ENCODE measurements at places on chromosomes 2 and 18.

DNA sequence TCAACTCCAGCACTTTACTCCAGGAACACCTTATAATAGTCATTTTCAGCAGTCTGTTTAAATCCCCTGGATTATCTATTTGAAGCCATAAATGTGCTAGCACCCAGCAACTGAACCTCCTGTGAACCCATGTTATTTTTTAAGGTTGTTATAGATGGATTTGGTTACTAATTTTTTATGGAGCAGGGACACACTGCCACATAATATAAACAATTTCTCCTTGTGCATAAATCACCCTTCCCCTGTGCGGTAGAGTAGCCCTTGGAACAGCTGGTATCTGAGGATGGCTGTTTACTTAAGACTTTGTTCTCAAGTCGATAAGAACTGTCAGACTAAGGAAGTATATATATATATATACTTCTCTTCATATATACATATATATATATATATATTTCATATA is 367.4 kb downstream of the EPHA4 start:
- no peak for DNase-seq

GRCh38 chr2:120189189-120189588 is 34.0 kb downstream of the TMEM185B start:
- no peak for DNase-seq

DNA sequence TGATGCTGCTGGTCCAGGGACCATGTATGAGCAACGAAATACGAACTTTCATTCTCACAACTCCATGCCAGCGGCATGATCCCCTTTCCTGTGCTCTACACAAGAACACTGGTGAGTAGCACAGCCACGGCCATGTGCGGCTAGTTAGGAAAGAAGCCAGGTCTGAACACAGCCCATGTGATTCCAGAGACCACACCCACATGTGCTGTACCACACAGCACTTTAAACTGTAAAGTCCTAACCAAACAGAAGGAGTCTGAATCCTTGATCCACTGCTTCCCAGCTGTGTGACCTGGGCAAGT is 33.0 kb upstream of the ACAA2 start:
- DNase-seq: no peak

DNA sequence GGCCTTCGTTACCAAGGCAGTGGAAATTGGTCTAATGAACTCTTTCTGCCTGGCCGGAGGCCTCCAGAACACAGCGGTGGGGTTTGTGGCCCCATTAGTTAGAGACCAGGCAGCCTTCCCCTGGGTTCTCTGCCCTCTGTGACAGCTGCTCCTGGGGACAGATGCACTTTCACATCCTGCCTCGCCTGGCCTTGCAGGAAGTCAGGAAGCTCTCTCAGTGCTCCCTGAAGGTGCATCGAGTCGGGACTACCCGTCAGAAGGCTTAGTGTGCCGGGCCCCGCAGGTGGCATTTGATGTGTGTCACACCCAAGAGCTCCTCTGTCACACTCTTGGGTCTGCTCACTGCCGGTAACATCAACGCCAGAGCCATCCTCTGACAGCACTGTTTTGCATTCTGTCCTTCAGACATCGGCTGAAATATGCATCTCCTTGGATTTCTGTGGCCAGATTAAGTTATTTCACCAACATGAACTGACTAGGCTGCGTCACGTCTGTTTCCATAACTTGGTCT is 158.3 kb downstream of the LDLRAD4 start:
- no peak for DNase-seq

DNA sequence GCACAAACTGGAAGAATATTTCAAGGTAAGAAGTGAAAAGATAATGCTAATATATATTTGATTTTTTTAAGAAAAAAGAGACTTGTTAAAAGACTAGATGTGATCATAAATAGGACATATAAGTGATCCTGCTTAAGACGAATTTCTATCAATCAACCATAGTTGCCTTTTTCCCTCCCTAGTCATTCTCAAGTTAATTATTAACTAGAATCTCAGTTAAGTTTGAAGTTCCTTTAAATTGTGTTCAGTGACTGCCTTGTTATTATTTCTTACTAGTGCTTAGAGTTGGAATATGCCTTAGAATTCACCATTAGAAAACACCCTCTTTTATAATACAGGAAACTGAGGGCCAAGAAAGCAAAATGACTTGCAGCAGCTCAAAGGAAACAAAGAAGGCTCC is 141.5 kb upstream of the SP5 start:
- no peak for DNase-seq

GRCh38 chr2:74109551-74109950 is 38.2 kb downstream of the BOLA3 start:
- no peak for DNase-seq

DNA sequence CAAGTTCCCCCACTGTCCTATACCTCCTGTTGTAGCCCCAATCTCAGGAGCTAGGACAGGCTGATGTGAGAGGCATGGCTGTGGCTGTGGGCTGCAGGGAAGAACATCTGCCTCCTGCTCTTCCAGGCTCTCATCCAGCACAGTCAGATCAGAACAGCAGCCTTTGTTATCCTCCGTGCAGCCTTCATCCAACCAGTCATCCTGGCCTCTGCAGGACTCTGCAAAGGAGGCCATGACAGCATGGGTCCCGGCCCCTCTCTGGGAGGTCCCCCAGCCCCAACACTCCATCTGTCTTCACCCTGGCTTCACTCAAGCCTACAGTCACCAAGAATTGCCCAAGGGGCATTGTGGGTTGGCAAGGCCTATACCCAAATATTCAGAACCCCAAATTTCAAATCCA is 223.2 kb upstream of the COPS8 start:
- no peak for DNase-seq

DNA sequence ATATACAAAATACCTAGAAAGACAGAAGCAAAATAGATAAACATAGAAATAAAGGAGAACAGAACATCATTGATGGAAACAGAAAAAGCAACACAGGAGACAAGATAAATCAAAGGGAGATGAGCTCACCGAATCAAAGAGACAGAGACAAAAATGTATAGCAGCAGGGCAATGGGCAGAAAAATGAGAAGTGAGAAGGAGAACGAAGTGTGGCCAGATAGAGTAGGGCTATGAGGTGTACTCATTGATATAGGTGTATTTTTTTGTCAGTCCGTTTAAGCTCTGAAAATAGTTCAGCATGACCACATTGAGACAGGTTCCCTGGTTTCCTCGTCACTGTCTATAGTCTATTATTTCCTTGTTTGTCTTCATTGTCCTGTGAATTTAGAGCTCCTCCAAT is 55.1 kb downstream of the SP100 start:
- peak; percentile 57 for DNase-seq

- DNase-seq: no peak
Observed at GRCh38 chr18:32308493-32309120, 118.8 kb downstream of the MEP1B start.

DNA sequence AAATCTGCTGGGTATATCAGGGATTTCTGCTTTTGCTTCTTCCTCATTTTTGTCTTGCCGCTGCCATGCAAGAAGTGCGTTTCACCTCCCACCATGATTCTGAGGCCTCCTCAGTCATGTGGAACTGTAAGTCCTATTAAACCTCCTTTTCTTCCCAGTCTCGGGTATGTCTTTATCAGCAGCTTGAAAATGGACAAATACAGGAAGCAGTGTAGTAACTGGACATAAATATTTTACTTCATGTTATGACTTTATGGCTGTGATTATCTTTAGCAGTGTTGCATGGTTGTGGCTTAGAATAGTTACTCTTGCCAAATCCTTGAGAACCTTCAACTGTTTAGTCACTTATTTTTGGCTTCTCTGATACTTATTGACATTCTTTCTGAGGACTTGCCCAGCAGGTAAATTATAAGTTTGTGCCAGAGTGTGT is 66.2 kb upstream of the DLX2 start:
- no peak for DNase-seq

DNA sequence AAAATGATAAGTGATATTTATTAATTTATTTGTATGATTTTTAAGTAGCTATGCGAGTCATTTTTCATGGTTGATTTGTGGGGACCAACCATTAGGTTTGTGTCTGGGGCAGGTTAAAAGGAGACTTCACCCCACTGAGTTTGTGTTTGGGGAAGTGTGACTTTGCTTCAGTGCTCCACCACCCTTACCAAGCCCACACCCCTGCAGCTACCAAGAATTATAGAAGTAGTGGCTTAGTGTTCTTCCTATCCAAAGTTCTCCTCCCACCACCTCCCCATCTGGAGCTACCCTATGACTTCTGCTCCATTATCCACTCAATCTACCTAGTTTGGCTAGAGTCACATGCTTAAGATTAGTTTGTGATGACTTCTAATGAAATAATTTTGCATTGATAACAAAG is 182.1 kb upstream of the ZEB2 start:
- no peak for DNase-seq

GRCh38 chr2:8676191-8676920 is 5.5 kb upstream of the ID2 start:
- DNase-seq: no peak

- no peak for DNase-seq
Observed at GRCh38 chr2:235877275-235877802, 290.8 kb downstream of the GBX2 start.

GRCh38 chr2:105557021-105557920 is 158.4 kb upstream of the FHL2 start:
- no peak for DNase-seq

DNA sequence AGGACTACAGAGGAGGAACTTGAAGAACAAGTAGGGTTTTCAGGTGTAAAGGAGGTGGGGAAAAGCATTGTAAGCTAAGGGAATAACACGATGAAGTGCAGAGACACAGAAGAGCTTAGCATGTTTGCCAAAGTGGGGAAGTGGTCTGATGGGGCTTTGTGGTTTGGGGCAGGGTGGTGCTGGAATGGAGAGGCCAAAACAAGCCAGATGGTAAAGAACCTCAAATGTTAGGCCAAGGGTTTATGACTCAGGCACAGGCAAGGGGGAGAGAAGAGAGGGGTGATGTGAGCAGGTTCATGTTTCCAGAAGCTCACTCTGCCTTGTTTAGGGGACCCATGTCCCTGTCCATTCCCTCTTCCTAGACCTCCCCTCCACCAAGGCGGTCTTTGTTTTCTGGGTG is 104.5 kb upstream of the YWHAQ start:
- no peak for DNase-seq

DNA sequence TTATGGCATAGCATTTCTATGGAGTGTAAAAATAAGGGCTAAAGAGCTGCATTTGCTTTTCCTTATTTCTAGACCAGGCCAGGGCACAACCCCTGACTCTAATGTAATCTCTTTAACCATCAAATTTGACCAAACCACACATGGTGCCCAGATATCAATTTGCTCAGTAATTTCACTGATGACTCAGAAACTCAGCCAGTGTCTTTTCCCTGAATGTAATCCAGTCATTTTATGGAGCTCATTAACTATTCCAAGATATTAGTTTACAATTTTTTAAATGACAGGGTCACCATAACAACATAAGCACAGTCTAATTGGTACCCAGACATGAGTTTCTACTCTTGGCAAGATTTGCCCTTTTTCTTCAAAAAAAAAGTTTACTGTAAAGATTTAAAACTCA is 270.8 kb upstream of the AGAP1 start:
- no peak for DNase-seq

- DNase-seq: no peak
Observed at GRCh38 chr2:72956936-72957335, 39.6 kb downstream of the EMX1 start.

DNA sequence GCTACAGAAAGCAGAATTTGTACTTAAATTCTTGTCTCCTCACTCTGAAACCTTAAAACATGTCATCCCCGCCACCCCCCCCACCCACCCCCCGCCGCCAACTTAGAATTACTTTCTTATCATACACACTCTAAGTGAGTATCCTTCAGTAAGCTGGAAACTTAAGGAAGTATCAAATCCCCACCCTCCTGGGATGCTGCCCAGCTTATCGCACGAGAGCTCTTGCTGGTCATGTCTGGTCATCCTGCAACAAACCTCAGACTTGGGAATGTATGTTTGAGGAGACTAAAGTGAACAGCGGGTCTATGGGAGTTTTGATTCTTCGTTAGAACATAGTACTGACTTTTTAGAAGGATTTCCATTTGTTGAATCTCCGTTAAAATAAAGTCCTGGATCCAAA is 203.3 kb downstream of the PTGR3 start:
- no peak for DNase-seq

- no peak for DNase-seq
Observed at GRCh38 chr18:13553449-13553848, 172.9 kb downstream of the FAM210A start.

GRCh38 chr18:48851599-48851960 is 99.2 kb downstream of the SMAD7 start:
- no peak for DNase-seq

DNA sequence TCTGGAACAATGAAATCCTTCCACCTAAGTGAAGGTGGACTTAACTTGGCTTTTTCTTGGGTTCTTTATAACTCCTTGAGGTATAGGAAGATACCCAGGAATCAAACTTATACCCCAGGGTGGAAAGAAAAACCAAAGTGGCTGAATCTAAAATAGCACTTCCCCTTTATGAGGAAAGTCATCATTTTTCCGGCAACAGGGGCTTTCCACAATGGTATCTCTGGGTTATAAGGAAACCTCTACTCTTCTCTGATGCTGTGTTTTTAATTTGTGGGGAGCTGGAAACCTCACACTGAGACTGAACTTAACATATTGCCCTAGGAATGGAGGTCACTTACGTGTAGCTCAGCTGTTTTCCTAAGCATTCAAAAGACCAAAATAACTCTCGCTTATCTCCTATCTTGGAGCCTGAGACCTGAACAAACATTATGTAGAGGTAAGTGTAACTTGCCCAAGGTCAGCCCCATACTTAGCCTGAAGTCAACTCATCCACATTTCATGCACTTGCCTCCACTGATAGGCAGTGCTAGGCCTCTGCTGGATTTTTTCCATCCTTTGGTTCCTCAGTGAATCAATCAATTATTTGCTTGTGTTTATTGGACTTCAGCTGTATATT is 117.9 kb downstream of the SETBP1 start:
- no peak for DNase-seq

DNA sequence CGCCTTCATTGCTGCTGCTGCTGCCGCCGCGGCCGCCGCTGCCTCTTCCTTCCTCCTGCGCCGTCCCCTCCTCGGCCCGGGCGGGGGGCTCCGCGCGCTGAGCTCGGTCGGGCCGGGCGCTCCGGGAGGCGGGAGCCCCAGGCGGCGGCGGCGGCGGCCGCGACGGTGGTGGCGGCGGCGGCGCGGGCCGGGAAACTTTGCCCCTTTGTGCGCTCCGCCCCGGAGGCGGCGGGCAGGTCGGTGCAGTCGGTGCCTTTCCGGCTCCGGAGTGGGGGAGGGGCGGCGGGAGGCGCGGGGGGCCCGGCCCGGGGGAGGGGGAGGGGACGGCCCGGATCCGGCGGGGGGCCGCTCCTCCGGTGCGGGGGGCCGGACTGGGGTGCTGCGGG is 205 bp downstream of the TET3 start:
- DNase-seq: no peak

DNA sequence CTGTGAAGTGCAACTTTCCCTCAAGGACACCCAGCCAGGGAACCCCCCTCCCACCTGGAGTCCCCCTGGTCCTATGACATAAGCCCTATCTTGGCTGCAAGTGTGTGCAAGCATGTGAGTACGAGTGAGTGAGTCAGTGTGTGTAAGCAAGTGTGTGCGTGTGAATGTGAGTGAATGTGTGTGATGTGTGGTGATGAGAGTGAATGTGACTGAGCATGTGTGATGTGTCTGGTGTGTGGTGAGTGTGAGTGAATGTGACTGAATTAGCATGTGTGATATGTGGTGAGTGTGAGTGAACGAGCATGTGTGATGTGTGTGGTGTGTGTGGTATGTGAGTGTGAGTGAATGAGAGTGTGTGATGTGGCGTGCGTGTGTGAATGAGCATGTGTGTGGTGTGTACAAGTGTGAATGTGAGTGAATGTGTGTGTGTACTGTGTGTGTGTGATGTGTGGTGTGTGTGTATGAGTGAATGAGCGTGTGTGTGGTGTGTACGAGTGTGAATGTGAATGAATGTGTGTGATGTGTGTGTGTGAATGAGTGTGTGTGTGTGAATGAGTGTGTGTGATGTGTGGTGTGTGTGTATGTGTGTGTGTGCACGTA is 68.8 kb upstream of the SMAD7 start:
- DNase-seq: peak; percentile 15

Data from GM12865 (cell line).